Activated CD8-positive, alpha-beta memory T cell treated with anti-CD3 and anti-CD28 coated beads, Interleukin-2, amount 50 U/mL, for 4 hours (primary cell): ENCODE measurements at places on chromosomes 16 and 17.

GRCh38 chr16:68478526-68479250 lies 30.4 kb upstream of the SMPD3 start:
- DNase-seq: no peak

GRCh38 chr16:1950559-1950958 lies 3.9 kb downstream of the RPL3L start:
- no peak for DNase-seq

DNA sequence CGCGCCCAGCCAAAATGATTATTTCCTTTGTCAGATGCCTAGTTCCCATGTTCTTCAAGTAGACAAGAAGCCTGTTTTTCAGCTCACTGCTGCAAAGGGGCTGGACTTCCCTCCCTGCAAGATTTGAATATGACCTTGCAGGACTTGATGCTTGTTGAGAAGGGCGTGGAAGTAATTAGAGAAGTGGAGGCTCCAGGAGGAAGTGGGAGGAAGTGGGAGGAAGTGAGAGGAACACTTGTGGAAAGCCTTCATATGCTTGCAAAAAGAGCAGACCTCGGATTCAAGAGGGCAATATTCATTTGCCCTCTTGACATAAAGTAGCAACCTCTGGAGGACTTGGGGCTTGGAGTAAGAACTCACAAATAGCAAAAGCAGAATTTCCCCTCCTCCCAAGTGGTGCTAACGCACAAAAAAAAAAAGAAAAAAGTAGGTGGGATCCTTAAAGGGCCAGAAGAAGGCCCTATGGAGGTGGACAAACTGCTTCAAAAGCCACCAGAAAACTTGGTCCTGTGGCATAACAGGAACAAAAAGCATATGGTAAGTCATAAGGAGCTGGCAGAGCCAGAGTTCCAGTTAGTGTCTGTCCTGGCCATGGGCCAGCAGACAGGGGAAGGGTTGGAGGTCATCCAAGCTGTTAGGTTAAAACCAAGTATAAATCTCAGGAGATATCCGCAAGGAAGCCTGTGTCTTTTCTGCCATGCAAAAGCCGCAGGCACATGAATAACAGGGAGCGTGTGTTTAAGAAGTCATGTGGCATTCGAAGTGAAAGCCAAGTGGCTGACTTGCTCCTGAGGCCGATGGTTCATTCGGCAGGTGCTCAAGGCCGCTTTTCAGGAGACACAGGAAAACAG lies 20.6 kb upstream of the PRKAR1A start:
- DNase-seq: no peak

GRCh38 chr16:74455213-74455612 lies 33.9 kb upstream of the CLEC18B start:
- DNase-seq: no peak

GRCh38 chr16:70526403-70526802 lies 2.8 kb downstream of the SF3B3 start:
- DNase-seq: no peak

GRCh38 chr16:30992931-30993816 lies 8.2 kb downstream of the HSD3B7 start:
- no peak for DNase-seq

GRCh38 chr16:11310997-11311561 lies 29.9 kb upstream of the PRM1 start:
- DNase-seq: no peak

GRCh38 chr17:39667945-39668924 lies at the start of gene PNMT:
Gene PNMT, plus strand, starts transcription at chr17:39668453. Its CDS starts 23 bp downstream, at chr17:39668476.
- peak; percentile 66 for DNase-seq

DNA sequence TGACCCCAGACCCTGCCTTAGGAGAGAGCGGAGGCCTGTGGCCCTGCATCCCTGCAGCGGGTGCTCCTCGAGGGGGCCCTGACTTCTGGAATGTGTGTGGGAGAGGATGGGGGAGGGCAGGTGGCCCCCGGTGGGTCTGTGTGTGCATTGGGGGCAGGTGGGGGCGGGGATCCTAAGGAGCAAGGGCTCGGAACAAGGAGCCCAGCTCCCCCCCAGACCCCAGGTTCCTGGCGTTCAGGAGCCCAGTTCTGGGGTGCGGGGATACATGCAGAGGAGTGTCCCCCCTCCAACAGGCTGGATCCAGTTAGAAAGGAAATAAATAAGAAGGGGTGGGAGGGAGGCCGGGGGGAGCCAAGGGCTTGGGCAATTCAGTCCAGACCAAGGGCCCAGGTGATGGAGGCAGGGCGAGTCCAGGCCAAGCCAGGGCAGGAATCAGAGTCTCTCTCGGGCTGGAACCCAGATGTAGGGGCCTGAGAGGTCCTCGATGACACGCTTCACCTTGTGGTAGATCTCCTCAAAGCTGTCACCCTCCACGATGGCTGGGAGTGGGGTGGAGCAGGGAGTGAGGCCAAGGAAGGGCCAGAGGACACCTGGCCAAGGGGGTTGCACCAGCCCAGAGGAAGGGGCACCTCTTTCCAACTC lies 11.2 kb upstream of the ASGR1 start:
- DNase-seq: no peak

DNA sequence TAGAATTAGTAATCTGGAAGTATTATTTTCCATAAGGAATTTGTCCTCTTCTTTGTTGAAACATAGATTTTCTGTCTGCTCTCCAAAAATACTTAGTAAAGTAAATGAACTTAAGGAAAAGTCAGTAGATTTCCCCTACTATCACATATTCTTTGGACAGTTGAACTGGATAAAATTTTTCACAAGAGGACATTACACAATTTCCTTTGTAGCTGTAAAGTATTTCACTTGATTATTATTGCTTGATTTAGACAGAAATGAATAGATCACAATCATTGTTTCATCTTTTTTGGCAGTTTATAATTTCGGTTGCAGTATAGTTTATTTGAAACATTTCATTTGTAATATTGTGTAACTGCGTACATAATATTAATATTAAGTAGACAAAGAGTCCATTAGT lies 12.5 kb downstream of the CYB5B start:
- DNase-seq: no peak

DNA sequence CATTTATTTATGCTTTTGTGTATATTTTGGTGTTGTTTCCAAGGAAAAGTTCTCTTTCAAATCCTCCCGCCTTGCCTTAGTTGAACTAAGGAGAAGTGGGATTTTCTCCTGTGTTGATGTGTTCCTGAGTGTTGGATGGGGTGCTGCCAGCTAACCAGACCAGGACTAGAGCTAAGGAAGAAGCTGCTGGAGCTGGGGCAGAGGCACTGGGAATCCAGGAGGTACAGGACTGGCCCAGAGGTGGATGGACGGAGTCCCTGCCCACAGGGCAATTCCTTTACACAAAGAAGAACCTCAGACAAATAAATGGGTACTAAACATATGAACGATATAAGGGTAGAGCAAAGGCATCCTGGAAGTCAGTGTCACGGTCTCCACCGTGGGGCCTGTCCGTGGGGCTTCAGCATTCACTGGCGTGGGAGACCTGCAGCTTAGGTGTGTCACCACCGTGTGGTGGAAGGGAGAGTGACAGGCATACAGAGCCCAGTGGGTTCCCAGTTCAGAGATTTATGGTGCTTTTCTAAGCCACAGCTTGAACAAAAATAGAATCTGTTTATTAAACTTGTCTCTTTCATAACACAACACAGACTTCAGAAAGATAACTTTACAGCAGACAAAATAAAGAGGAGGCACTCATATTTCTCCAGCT lies 270.7 kb downstream of the NTN1 start:
- DNase-seq: peak; percentile 35

DNA sequence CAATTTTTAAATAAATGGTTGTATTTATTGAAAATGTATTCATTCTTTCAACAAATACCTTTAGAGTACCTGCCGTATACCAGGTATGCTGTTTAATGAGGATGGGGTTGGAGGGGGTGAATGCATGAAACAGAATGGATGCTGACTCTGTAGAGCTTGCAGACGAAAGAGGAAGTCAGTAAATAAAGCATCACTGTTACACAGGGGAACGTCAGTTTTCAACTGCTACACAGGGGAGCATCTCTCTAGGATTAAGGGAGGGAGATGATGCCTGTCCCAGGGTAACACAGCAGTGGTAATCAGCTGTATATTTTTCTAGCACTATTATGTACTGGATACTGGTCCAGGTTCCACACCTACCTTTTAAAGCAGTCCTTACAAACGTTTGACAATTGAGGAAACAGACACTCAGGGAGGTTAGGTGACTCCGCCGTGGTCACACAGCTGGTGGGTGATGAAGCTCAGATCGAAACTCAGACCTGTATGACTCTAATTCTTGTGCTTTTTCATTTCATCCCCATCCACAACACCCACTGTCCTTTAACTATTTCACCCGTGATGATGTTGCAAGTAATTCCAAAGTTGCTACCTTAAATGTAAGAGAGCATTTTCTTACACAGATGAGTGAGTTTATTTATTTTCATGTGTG lies 452.1 kb upstream of the HSBP1 start:
- DNase-seq: no peak

GRCh38 chr17:81221371-81221841 lies 1.4 kb downstream of the CEP131 start:
- no peak for DNase-seq

GRCh38 chr17:3724378-3725077 lies 825 bp downstream of the HASPIN start:
- DNase-seq: no peak

- DNase-seq: no peak
Measured at GRCh38 chr17:67055041-67055443, 10.7 kb downstream of the CACNG1 start.

- DNase-seq: no peak
Measured at GRCh38 chr17:50474523-50474922, 4.1 kb upstream of the RSAD1 start.

GRCh38 chr16:69327585-69328310 lies 2.6 kb downstream of the PDF start:
- no peak for DNase-seq

- no peak for DNase-seq
Measured at GRCh38 chr17:72406498-72406897, 285.7 kb downstream of the SOX9 start.

DNA sequence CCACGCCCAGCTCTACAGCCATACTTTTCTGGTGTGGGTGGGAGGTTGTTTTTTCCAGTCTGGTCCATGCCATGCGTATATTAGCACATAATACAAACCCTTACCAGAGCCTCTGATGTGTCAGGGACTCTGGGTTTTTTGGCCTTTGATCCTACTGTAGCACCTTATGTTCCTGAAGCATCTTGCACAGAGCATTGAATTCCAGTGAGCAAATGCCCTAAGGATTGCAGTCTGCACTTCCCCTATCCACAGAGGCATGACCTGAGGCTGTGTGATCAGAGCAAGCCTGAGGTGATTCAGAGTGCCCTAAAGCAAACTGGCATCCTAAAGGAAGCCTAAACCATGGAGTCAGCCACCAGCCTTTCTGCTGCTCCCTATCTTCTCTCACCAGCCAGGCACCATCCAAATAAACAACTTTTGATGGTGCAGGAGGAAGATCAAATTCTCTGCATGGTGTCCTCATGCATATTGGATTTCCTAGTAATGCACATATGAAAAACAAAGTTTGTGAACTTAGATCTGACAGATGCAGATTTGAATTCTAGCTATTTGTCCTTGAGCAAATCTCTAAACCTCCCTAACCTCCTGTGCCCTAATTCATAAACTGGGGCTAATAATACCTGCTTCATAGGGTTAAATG lies 41.2 kb upstream of the HAS3 start:
- DNase-seq: no peak

- no peak for DNase-seq
Measured at GRCh38 chr17:80922580-80923160, 69.0 kb upstream of the CHMP6 start.

DNA sequence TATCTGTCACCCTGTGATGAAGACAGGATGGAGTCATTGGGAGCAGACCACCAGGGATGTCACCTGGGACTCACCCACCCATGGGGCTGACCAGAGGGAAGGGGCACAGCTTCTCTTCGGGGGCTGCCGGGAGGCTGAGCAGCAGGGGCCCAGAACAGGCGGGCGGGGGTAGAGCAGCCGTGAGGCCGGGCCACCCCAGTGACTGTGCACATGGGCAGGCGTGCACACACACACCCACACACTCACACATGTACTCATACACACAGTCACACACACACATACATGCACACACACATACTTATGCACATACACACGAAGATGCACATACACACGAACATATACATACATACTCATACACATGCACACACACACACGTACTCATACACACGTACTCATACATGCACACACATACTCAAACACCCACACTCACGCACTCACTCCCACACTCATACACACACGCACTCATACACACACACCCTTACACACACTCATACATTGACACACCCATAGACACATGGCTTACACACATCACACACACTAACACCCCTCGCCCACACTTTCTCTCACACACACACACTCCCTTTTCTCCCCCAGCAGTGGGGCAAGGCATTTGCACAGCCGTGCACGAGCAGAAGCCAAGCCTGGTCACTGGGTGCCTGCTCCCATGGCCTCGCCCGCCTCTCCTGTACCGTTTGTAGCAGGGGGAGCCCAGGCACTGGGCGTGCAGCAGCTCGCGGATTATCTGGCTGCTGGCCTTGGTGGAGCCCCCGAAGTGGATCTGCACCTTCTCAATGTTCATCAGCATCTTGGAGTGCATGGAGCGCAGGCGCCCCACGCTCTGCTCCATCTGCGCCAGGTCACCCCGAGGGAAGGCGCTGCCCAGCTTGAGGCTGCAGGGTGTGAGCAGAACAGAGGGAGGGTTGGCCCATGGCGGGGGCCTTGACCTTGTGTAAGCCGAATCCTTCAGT lies 12.4 kb downstream of the UBALD2 start:
- DNase-seq: no peak

GRCh38 chr16:1705688-1706385 lies at the start of gene MAPK8IP3:
Gene MAPK8IP3, plus strand, starts transcription at chr16:1706195. Its CDS starts 145 bp downstream, at chr16:1706340.
- DNase-seq: peak; percentile 94

DNA sequence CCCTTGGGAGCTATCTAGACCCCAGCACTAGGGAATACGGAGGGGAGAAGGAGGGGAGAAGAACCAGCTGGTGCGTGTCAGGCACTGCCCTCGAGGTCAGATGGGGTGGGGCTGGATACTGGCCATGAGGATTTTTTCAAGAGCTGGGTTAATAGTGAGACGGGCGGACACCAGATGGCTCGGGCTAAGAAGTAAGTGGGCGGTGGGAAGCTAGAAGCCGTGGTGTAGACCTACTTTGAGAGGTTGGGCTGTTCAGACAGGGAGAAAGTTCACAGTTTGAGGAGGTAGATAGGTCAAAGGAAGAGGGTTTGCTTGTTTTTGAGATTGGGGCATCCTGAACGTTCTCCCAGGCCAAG lies 303.8 kb downstream of the SEC14L1 start:
- DNase-seq: no peak

- DNase-seq: no peak
Measured at GRCh38 chr17:51904379-51904778, 254.1 kb downstream of the CA10 start.
